ENCODE measurements at places on chromosomes 11 and 22. TPM values are rescaled to one million over a fixed set of nuclear protein-coding genes. Genes with fewer than 3 reads are reported as not detected.

LINC01488 gene
- total RNA-seq: not detected

TBC1D22A gene
- 16.4 TPM for total RNA-seq

SAA1 gene
- 32.3 TPM for total RNA-seq

GVQW3 gene
- 0.81 TPM for total RNA-seq

OR52I2 gene
- not detected for total RNA-seq

ZNF214 gene
- total RNA-seq: 4.0 TPM

DEFB131B gene
- not detected for total RNA-seq

EHF gene
- 30.0 TPM for total RNA-seq

APOBEC3C gene
- total RNA-seq: 7.9 TPM

DDIAS gene
- 2.3 TPM for total RNA-seq

DNA sequence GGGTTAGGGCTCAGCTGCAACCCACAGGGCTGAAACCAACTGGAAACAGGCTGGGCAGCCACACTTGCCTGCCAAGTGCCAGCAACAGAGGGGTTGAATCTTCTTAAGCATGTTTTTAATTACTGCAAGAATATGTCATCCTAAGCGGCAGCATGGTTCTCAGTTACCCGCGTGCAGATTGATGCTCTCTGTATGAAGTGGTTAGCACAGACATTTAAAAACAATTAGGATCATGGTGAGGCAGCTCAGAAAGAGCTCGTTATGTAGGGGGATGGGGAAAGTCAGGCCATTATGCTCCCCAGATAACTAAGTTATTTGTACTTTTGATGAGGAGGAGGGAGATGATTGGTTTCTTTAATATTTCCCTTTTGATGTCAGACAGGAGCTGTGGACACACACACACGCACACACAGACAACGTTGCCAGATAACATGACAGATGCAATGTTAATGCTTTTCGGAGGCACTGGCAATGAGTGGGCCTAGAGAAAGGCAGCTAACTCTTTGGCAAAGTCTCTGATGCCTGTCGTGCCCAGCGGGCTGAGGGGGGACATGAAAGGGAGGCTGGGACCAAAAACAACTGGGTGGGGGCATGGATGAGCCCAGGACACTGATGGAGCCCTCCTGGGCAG, 389.7 kb downstream of the NXPE2 start:
- no peak overlapping the region for H3K4me3 ChIP-seq
- H3K36me3 ChIP-seq: no peaks in the 10 kb centered on the region
- H3K27me3 ChIP-seq: no peaks in the 10 kb centered on the region
- ATAC-seq: no peak

- peaks cover 77% of the 10 kb centered on the region for H3K27me3 ChIP-seq
- no peak overlapping the region for H3K4me3 ChIP-seq
- no peaks in the 10 kb centered on the region for H3K4me1 ChIP-seq
- no peak overlapping the region for H3K27ac ChIP-seq
Measured at GRCh38 chr11:134469627-134470026, 57.6 kb upstream of the B3GAT1 start.

GRCh38 chr11:86248609-86249008, 4.1 kb downstream of the EED start:
- H3K36me3 ChIP-seq: peaks cover 4% of the 10 kb centered on the region
- no peak for ATAC-seq
- no peak overlapping the region for H3K4me3 ChIP-seq
- peaks cover 2% of the 10 kb centered on the region for H3K4me1 ChIP-seq
- H3K27me3 ChIP-seq: no peaks in the 10 kb centered on the region
- H3K27ac ChIP-seq: no peak overlapping the region

GRCh38 chr22:38068641-38069371, 11.6 kb downstream of the PICK1 start:
- no peak for ATAC-seq
- H3K27me3 ChIP-seq: no peaks in the 10 kb centered on the region
- peak overlapping the region; percentile 78 for H3K27ac ChIP-seq
- H3K4me1 ChIP-seq: no peaks in the 10 kb centered on the region
- peak overlapping the region; percentile 3 for H3K4me3 ChIP-seq
- H3K36me3 ChIP-seq: peaks cover 98% of the 10 kb centered on the region

DNA sequence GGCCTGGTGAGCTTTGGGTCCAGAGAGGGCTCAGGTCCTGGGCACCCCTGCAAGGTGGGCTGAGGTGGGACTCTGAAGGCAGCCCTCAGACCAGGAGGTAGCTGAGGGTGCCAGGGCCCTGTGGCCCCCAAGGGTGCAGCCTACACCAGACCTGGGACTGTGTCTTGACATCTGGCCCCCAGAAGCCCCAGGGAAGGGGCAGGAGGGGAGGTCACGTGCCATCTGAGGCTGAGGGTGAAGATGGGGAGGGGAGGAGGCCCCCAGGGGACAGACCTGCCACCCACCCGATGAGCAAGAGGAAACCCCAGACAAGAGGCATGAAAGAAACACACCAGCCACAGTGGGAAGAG, 520.2 kb downstream of the BRD1 start:
- H3K36me3 ChIP-seq: no peaks in the 10 kb centered on the region
- H3K4me3 ChIP-seq: no peak overlapping the region
- peaks cover 2% of the 10 kb centered on the region for H3K4me1 ChIP-seq
- H3K27ac ChIP-seq: no peak overlapping the region

GRCh38 chr11:44112091-44112821, 16.8 kb downstream of the EXT2 start:
- ATAC-seq: no peak
- no peak overlapping the region for H3K4me3 ChIP-seq
- peaks cover 3% of the 10 kb centered on the region for H3K4me1 ChIP-seq
- no peaks in the 10 kb centered on the region for H3K27me3 ChIP-seq

- ATAC-seq: no peak
- no peak overlapping the region for H3K4me3 ChIP-seq
- peak overlapping the region; percentile 77 for H3K27ac ChIP-seq
- no peaks in the 10 kb centered on the region for H3K4me1 ChIP-seq
- no peaks in the 10 kb centered on the region for H3K36me3 ChIP-seq
Measured at GRCh38 chr11:130523609-130524008, 75.2 kb downstream of the ADAMTS15 start.

GRCh38 chr22:31136711-31137110, 3.6 kb downstream of the PLA2G3 start:
- no peaks in the 10 kb centered on the region for H3K4me1 ChIP-seq
- no peak overlapping the region for H3K27ac ChIP-seq
- ATAC-seq: no peak
- H3K27me3 ChIP-seq: peaks cover 27% of the 10 kb centered on the region

DNA sequence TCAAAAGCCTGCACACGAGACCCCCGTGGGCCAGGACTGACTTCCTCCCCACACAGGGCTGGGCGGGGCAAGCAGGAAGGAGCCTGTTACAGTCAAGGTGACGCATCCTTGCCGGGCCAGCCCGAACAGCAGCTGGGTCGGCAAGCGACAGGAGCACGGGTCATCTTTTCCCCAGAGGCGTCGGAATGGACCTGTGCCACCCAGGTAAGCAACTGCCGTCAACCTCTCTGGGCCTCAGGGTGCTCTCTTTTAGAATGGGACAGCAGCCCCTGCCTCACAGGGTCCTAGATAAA, at the start of gene CYTH4:
TSS of gene CYTH4 (plus strand) at position 124 of the 293 bp plus-strand sequence. CDS start at position 186, 62 bp downstream.
- no peak within 1 kb of the TSS for H3K27ac ChIP-seq
- peak within 1 kb of the TSS; percentile 13 for H3K4me3 ChIP-seq
- H3K27me3 ChIP-seq: peaks cover 93% of the 10 kb centered on the region
- no peaks in the 10 kb centered on the region for H3K4me1 ChIP-seq

DNA sequence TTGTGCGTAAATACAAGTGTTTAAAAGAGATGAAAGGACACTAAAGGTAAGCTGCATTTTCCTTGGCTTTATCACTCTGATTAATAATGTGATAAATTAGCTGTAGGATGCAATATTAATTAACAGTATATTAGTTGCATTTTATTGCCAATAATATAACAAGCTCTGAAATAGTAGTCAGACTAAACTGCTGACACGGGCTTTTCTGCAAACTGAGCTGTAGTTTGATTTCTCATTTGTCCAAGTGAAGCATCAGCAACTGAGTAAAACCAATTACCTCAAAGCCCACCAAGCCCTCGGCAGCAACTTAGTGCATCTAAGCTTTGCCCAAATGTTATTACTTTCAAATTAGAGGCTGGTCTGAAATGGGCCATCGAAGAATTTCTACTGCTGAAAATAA, 33.5 kb downstream of the ARL14EP start:
- H3K4me3 ChIP-seq: no peak overlapping the region
- no peaks in the 10 kb centered on the region for H3K4me1 ChIP-seq
- no peak for ATAC-seq

GRCh38 chr11:78161962-78162371, 22.5 kb upstream of the ALG8 start:
- H3K36me3 ChIP-seq: no peaks in the 10 kb centered on the region
- no peak overlapping the region for H3K4me3 ChIP-seq
- H3K27me3 ChIP-seq: no peaks in the 10 kb centered on the region
- peak overlapping the region; percentile 50 for H3K27ac ChIP-seq

GRCh38 chr22:32354360-32355351, 3.0 kb upstream of the RFPL3 start:
- H3K4me1 ChIP-seq: no peaks in the 10 kb centered on the region
- H3K36me3 ChIP-seq: no peaks in the 10 kb centered on the region
- peaks cover 9% of the 10 kb centered on the region for H3K27me3 ChIP-seq
- no peak overlapping the region for H3K4me3 ChIP-seq
- peak; percentile 70 for ATAC-seq

DNA sequence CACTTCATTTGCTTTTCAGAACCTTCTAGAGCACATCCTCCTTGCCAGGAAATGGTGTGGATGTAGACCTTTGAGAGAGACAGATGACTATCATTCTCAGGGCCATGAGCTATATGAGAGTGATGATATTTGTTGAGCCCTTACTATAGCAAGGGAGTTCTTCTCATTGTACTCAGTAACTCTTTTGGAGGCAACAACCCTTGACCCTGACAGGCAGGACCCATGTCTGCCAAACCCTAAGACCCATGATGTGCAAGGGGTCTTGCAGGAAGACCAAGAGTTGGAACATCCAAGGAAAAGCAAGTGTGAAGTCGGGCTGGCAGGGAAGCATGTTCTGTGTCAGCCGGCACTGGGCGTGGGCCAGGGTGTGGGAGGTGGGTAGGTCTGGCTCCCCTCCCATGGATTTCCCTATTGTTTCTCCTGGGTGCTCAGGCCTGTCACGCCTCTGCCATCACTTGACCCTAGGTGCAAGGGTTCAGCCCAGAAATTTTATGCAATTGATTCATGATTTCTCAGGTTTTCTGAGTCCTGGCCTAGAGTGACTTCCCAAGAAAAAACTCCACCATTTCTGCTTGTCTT, 1.2 kb downstream of the FOLR3 start:
- H3K4me1 ChIP-seq: no peaks in the 10 kb centered on the region
- H3K36me3 ChIP-seq: no peaks in the 10 kb centered on the region
- no peak overlapping the region for H3K4me3 ChIP-seq
- no peak for ATAC-seq
- no peak overlapping the region for H3K27ac ChIP-seq

DNA sequence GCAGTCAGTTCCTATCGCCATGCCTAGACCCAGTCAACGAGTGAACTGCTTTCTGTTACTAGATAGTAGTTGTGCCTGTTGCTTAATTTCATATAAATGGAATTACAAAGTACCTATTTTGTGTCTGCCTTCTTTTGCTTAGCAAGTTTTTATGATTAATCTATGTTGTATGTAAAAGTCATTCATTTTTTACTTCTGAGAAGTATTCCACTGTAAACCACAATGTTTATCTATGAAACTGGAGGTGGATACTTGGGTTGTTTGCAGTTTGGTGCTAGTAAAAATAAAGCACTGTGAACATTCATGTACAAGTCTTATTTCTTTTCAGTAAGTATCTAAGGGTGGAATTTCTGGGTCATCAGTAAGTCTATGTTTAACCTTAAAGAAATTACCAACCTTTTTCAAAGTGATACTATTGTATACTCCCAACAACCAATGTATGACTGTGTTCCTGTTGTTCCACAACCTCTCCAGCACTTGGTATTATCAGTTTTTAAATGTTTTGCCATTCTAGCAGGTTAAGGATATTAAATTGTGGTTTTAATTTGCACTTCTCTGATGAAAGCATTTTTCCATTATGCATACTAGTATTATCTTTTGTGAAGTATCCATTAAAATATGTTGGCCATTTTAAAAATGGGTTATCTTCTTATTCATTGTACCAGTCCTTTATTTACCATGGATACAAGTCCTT, 68.2 kb downstream of the DNAJC24 start:
- no peak overlapping the region for H3K27ac ChIP-seq
- ATAC-seq: no peak
- H3K4me3 ChIP-seq: no peak overlapping the region
- no peaks in the 10 kb centered on the region for H3K4me1 ChIP-seq
- H3K27me3 ChIP-seq: no peaks in the 10 kb centered on the region

Measured in gastroesophageal sphincter (tissue), 4 donors.